ENCODE measurements at places on chromosomes 5 and 9.
A peak's percentile ranks its signal among the peaks of the same experiment; 100 is the strongest.

DNA sequence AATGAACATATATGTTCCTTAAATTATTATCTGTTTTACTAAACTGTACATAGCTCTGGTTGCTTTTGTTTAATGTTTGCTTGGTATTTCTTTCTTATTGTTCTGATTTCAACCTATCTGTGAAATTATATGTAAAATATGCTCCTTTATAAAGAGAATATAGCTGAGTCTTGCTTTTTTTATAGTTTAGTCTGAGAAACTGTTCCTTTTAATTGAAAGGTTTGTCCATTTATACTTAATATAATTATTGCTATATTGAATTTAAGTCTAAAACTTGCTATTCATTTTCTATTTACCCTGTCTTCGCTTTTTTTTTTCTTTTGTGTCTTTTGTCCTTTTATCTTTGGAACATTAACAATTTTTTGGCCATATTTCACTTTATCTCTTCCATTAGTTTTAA lies 712.0 kb downstream of the MAT2B start:
- no peak for DNase-seq

- no peak for DNase-seq
Observed at GRCh38 chr5:122252319-122252718, 59.7 kb upstream of the SNCAIP start.

GRCh38 chr9:37905131-37905505 lies 1.2 kb upstream of the SLC25A51 start:
- no peak for DNase-seq

DNA sequence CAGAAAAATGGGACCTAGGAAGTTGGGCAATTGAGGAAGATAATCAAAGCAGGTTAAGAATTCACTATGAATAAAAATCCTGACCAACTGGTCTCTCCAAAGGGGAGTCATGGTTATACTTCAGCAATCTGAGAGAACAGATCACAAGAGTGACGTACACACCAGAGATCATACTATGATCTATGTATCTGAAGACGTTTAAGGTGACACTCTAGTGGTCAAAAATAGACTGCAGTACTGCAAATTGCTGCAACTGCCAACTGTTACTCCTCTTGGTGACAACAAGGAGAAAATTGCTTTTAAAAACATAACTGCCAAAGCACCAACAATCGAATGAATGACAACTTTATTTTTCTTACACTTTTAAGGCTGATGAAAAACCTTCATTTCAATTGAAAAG lies 4.9 kb downstream of the AK6 start:
- DNase-seq = no peak

DNA sequence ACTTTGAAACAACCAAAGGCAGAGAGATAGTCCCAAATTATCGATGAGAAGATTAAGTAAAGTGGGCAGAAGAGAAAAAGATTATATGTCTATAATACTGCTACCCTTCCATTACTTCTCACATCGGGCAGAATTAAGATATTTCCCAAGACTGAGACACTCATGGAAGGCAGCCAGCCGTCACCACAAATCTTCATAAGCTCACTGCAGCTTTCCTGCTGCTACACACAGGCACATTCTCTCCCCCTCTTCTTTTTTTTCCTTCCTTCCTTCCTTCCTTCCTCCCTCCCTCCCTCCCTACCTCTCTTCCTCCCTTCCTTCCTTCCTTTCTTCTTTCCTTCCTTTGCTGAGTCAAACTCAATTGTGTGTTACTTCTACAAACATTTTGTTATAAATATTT lies 58.7 kb upstream of the SPATA31C2 start:
- peak; percentile 53 for DNase-seq

GRCh38 chr9:77997611-77998284 lies 33.9 kb downstream of the GNAQ start:
- DNase-seq = no peak

DNA sequence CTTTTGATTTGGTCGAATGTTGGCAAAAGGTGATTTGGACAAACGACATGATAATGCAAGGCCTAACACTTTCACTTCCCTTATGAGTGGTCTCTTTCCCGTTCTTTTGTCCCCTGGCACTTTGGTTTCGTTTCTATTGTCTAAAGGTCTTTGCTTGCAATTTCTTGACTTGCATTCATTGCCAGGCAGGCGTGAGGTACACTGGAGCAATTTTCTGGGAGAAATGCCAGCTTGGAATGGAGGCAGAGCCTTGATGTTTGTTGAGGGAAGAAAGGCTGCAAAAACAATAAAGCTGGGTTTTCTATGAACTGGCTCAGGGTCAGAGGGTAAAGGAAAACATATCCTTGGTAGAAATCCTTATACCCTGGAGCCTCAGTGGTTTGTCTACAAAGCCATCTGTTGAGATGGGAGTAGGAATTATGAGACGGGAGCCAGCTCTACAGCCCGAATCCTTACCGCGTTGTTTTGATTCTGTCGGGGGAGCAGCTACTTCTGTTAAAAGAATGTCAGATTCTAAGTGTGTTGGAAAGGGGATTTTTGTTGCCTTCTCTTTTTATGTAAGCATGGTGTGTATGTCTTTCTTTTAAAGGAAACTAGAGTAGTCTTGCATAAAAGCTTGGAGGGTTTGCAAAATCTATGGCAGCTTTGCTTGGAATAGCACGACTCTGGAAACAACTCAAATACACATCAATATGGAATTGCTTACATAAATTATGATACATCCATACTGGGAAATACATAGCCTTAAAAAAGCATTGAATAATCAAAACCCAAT lies 158.9 kb downstream of the RMI1 start:
- DNase-seq = peak; percentile 78

Measured in right hindlimb (tissue), 1 donor.